Stimulated activated CD8-positive, alpha-beta memory T cell treated with anti-CD3 and anti-CD28 coated beads, Interleukin-4, amount 100 ng/mL, for 24 hours (primary cell): ENCODE measurements at places on chromosomes 2 and 18.

GRCh38 chr2:68104111-68104835, 41.5 kb upstream of the C1D start:
- no peak for DNase-seq

- no peak for DNase-seq
Observed at GRCh38 chr2:35510636-35511035, 844.9 kb upstream of the CRIM1 start.

GRCh38 chr18:53490019-53490418, 734.5 kb downstream of the MBD2 start:
- no peak for DNase-seq

- no peak for DNase-seq
Observed at GRCh38 chr2:70094978-70095719, 7.9 kb downstream of the PCBP1 start.

DNA sequence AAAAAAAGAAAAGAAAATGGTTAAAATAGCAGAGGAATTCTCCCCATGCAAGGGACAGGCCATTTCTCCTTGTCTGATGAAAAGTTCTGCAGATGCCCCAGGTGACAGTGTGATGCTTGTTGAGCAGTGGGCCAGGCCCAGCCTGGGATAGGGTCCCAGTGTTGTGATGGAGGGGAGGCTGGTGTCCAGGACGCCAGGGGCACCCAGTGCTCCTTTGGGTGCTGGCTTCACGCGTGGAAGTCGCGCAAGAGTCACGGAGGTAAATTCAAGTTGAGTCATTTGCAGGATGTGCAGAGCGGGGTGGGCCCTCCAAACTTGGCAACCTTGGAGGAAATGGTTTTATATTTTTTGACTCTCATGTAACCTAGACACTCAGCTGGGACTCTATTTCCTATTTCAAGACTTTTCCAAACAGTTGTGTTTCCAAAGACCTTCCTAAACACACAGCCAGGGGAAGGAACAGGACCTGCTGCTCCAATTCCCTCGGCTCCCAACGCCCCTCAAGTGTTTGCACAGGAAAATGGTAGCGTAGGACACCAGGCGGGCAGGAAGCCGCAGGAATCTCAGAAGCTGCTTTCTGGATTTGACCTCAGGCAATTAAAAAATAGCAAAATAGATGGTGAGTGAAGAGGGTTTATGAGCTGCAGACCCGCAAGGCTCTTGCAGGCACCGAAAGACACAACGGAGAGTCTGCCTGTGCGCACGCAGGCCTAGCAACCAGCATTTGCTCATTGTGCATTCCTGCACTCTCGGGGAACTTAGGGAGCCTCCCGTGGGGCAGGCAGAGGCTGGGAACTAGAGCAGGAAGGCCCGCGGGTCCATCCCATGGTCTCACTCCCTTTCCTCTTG, 107.1 kb upstream of the ODC1 start:
- no peak for DNase-seq

DNA sequence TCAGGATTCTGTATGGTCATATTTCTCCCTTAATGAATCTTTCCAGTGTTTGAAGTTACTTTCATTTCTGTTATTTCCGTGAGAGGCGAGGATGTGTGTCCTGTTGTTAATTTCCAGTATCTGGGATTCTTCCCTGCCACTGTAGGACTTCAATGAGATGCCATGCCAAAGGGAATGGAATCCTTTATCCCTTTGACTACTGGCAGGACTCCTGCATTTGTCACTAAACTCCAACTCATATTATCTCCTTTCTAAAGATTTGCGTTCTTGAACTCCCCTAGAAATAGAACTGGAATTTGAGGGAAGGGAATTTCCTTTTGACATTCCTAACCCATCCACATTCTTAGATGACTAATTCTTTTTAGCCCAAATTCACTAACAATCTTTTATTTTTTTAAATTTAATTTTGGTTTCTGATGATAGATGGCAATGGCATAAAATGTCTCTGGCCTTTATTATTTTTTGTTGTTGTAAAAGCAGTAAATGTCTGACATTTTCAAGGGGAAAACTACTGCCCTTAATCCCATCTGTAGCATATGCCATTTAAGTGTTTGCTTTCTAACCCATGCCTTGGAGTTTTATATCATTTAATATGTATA, 87.8 kb upstream of the EML6 start:
- no peak for DNase-seq

- no peak for DNase-seq
Observed at GRCh38 chr2:138276339-138276738, 225.2 kb upstream of the SPOPL start.

- no peak for DNase-seq
Observed at GRCh38 chr2:75555701-75556100, 5.0 kb downstream of the EVA1A start.

DNA sequence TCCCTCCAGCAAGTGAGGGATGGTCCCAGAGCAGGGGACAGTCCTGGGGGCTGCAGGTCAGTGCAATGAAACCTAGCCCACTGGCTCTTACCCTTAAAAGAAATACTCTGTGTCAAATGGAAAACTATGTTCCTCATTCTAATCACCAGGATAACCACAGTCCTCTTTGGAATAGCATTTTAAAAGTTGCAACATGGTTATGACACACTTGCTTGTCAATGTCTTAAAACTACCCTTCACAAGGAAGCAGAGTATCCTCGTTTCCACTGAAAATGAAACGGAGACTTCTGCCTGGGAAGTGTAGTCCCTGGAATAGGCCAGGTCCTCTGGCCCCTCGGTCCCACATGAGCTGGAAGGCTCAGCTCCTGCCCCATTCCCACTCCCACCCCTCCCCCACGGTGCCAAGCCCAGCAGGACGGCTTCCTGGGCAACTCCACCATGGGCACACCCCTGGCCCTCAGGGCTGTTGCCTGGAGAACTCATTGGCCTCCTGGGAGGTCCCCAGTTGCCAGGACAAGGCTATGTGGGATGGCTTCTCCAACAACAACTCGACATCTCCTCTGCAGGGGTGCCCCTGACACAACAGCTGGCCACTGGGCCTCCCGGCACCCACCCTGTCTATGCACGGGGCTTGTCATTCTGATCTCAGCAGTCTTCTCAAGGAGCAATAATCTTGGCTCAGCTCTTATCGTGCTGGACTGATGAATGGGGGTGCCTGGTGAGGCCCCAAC, 38.3 kb upstream of the ST3GAL5 start:
- no peak for DNase-seq

DNA sequence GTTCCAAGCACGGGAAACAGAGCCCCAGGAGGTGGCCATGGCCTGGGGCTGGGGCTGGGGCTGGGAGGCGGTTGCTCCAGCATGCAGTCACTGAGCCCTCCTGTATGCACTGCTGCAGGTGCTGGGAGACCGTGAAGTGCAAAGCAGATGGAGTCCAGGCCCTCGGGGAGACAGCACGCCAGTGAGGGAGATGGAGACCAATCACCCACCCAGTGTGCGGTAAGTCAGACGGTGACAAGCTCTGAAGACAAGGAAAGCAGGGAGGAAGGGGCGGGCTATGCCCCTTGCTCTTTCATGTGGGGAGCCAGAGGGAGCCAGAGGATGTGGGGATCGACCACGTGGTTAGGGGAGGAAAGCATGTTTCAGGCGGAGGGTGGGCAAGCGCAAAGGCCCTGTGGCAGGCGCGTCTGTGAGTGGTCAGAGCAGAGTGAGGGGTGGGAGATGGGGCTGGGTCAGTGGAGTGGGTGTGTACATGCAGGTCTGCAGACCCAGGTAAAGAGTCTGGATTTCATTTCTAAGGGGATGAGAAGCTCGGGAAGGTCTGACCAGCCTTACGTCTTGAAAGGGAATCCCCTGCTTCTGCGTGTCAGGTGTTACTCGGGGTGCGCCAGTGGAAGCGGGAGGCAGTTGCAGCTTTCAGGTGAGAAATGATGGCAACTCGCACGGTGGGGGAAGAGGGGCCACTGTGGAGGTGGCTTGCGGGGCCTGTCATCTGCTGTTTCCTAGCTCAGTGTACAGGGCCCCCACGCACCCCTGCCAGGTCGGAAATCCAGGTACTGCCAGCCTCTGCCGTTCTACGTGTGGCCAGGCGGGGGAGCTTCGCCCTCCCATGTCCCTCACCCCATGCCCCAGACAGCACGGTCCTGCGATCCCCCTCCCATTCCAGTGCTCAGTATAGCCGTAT, 19.4 kb downstream of the RRM2 start:
- DNase-seq: no peak

GRCh38 chr2:219112651-219113338, 47.8 kb downstream of the NHEJ1 start:
- DNase-seq: no peak

DNA sequence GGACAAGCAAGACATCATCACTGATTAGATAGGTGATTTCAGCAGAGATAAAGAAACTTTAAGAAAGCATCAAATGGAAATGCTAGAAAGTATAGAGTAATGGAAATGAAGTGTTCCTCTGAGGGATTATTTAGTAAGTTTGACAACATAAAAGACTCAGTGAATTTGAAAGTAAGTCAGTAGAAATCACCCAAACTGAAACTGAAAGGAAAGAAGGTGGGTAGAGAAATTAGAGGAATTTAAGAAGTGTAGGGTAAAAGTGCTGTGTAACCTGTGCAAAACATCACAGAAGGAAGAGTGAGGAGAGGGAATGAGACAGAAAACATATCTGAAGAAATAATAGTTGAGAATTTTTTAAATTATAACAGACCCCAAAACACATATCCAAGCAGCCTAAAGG, 343.1 kb downstream of the CBLN2 start:
- DNase-seq: no peak

- no peak for DNase-seq
Observed at GRCh38 chr18:10743766-10744165, 217.9 kb downstream of the NAPG start.

DNA sequence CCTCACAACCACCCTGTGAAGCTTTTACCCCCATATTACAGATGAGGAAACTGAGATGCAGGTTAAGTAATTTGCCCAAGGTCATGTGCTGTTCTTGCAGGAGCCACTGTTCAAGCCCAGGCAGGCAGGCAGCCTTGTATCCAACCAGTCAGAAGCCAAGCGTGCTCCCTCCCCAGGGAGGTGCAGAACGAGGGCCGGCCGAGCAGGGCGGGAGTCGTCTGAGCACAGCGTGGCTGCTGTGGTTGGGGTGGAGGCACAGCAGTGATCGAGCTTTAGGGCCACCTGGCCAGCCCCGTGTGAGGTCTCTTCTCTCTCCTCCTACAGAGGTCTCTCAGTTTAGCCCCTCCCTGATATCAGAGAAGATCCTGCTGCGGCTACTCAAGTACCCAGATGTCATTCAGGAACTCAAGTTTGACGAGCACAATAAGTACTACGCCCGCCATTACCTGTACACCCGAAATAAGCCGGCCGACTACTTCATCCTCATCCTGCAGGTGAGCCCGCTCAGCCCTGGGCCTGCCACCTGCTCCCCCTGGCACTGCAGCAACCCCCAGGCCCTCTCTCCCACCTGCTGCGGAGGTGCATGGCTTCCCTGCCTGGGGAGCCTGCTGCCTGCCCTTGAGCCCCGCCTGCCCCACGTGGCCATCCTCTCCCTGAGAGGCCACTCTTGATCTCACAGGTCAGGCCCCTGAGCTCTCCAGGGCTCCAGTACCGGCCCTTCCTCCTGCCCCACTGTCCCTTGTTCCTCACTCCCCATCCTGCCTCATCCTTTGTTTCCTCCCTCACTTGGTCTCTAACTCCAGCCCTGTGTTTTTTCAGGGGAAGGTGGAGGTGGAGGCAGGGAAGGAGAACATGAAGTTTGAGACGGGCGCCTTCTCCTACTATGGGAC, 17.1 kb upstream of the CNNM3 start:
- no peak for DNase-seq

- DNase-seq: no peak
Observed at GRCh38 chr18:63315876-63316275, 3.7 kb downstream of the BCL2 start.
